B cell (primary cell): ENCODE measurements at places on chromosomes 1 and 21. TPM values are rescaled to one million over a fixed set of nuclear protein-coding genes. Genes with fewer than 3 reads are reported as not detected.

DNA sequence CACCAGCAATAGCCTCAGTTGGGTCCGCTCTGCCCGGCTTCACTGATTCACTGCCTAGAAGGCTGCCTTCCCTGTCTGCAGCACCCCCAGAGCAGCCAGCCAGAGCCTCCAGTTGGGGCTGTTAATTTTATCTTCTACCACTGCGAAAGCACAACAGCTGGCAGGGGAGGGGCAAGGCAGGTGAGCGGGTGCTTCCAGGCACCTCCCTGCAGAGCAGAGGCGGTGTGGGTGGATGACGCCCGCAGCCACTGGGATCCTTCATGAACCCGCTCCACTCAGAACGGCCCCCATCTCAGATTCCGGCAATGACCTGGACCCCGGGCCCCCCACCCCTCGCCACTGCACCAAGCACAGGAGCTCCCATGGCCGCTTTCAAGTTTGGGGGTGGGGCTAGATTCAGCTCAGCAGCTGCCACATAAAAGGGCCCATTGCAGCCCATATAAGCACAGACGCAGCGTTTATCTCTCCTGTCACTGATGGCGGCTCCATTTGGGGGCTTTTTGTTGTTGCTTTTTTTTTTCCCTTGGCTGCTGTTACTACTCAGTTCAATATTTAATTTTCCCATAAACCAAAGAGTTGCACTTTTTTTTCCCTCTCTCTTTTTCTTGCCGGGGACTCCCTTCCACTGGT is 128.0 kb upstream of the KLHDC7A start:
- no peaks in the 10 kb centered on the region for H3K36me3 ChIP-seq
- H3K27me3 ChIP-seq, result peaks cover 5% of the 10 kb centered on the region
- DNase-seq, result no peak

DNA sequence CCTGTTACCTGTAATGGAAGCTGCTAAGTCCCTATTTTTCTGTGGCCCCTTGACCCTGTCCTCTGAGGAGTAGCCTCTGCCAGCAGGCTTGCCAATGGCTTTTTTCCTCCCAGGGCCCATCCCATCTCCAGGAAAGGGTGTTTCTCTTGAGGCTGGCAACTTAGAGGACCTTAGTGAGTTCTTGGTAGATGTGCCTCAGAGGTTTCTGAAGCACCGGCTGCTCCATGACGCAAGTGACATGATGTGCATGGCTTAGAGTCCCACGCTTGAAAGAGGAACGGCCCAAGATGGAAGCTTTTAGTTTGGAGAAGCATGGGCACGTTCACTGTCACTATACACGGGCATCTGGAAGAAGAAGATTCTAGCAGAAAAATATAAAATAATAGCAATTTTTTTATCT is 63.0 kb downstream of the TGFB2 start:
- H3K27me3 ChIP-seq, result no peaks in the 10 kb centered on the region
- DNase-seq, result no peak
- H3K4me1 ChIP-seq, result no peaks in the 10 kb centered on the region
- H3K36me3 ChIP-seq, result no peaks in the 10 kb centered on the region
- H3K4me3 ChIP-seq, result no peak overlapping the region

GRCh38 chr1:247491328-247491727 is 33.4 kb upstream of the OR2B11 start:
- H3K36me3 ChIP-seq, result no peaks in the 10 kb centered on the region
- H3K27ac ChIP-seq, result no peak overlapping the region
- H3K4me1 ChIP-seq, result no peaks in the 10 kb centered on the region
- H3K27me3 ChIP-seq, result peaks cover 5% of the 10 kb centered on the region

DNA sequence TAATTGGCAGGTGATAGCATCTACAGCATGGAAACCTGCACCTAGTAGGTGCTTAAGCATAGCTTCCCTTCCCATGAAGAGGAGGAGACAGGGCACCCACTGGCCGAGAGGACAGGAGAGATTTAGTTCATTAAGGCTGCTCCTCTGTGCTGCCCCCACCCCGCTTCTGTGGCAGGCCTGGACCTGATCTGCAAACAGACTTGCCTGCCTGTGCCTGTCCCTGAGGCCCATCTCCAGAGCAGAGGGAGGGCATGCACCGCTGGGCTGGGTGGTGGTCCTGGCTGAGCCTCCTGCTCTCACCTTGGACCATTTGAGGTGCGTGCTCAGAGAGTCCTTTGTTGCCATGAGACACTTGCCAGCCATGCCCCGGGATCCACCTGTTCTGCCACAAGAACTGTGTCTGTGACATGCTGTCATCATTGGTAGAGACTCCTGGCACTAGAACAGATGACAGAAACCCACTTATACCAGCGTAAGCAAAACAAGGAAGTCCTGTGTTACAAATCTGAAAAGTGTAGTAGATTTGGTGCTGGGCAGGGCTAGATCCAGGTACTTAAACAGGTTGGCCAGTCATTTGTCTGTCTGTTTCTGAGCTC is 55.6 kb downstream of the PTPRF start:
- H3K4me3 ChIP-seq, result no peak overlapping the region
- no peaks in the 10 kb centered on the region for H3K36me3 ChIP-seq
- no peak for DNase-seq
- H3K27ac ChIP-seq, result no peak overlapping the region

- no peak overlapping the region for H3K27ac ChIP-seq
- no peak overlapping the region for H3K4me3 ChIP-seq
- H3K36me3 ChIP-seq, result no peaks in the 10 kb centered on the region
Observed at GRCh38 chr1:167489571-167490340, 28.6 kb downstream of the CD247 start.

- H3K4me3 ChIP-seq, result no peak overlapping the region
- no peaks in the 10 kb centered on the region for H3K4me1 ChIP-seq
- no peaks in the 10 kb centered on the region for H3K27me3 ChIP-seq
- H3K27ac ChIP-seq, result no peak overlapping the region
- no peaks in the 10 kb centered on the region for H3K36me3 ChIP-seq
Observed at GRCh38 chr1:214123061-214123784, 135.4 kb downstream of the PROX1 start.

DNA sequence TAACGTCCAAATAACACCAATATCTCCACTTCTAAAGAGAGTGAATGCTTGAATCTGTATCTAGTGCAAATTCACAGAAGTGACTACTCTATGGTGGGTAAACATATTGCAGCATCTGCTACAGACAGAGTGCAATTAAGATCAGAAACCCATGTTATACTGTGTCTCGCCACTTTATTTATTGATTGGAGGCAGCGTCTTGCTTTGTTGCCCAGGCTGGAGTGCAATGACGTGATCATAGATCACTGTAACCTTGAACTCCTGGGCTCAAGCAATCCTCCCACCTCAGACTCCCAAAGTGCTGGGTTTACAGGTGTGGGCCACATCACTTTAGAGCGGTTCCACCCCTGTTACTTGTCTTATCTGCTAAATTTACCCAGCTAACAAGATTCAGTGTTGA is 57.0 kb downstream of the HLCS start:
- no peaks in the 10 kb centered on the region for H3K4me1 ChIP-seq
- no peak overlapping the region for H3K27ac ChIP-seq
- no peak overlapping the region for H3K4me3 ChIP-seq
- DNase-seq, result no peak
- no peaks in the 10 kb centered on the region for H3K36me3 ChIP-seq

- no peak overlapping the region for H3K27ac ChIP-seq
- H3K27me3 ChIP-seq, result no peaks in the 10 kb centered on the region
- no peaks in the 10 kb centered on the region for H3K36me3 ChIP-seq
- peaks cover 35% of the 10 kb centered on the region for H3K4me1 ChIP-seq
Observed at GRCh38 chr1:228058949-228059633, 23.4 kb upstream of the ARF1 start.

DNA sequence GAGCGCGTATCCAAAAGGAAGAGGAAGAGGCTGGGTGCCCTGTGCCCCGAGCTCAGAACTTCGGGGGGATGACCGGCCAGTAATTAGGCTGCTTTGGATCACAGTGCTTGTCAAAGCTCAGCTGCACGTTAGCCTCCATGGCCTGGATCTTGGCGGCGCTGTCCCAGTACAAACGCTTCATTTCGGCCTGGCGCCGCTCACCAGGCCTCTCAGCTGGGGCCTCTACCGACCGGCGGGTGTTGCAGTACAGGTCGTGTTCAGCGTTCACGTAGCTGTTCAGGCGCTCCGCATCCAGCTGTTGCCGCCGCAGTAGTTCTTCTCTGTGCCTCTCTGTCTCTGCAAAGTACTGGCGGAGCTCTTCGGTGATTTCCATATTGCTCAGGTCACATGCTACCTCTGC is 1.4 kb upstream of the ZNF326 start:
- no peak overlapping the region for H3K27ac ChIP-seq
- peaks cover 8% of the 10 kb centered on the region for H3K4me1 ChIP-seq
- no peaks in the 10 kb centered on the region for H3K27me3 ChIP-seq
- DNase-seq, result peak; percentile 15
- H3K36me3 ChIP-seq, result peaks cover 2% of the 10 kb centered on the region
- H3K4me3 ChIP-seq, result no peak overlapping the region

- DNase-seq, result no peak
- H3K4me3 ChIP-seq, result no peak overlapping the region
- H3K27ac ChIP-seq, result no peak overlapping the region
- H3K4me1 ChIP-seq, result peaks cover 11% of the 10 kb centered on the region
- H3K36me3 ChIP-seq, result no peaks in the 10 kb centered on the region
- peaks cover 6% of the 10 kb centered on the region for H3K27me3 ChIP-seq
Observed at GRCh38 chr1:220784751-220785150, 2.0 kb upstream of the MTARC1 start.

GRCh38 chr1:163166886-163167555 is 35.7 kb downstream of the RGS5 start:
- no peak overlapping the region for H3K4me3 ChIP-seq
- no peaks in the 10 kb centered on the region for H3K4me1 ChIP-seq
- H3K27ac ChIP-seq, result no peak overlapping the region
- H3K36me3 ChIP-seq, result no peaks in the 10 kb centered on the region
- no peaks in the 10 kb centered on the region for H3K27me3 ChIP-seq

DNA sequence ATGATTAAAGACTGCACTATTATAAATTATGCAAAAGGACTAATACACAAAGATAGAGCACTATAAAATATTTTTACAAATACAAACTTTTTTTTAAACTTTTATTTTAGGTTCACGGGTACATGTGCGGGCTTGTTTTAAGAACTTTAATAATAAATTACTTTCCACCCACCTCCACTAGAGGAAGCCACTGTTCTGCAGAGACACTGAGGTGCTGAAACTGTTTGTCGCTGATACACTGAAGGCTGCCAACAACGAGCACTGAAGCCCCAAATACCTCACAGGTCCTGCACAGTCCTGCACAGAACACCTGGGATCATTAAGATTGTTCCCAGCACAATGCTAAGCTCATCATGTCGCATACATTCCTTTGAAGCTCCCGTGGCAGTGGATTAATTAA is 19.9 kb downstream of the COA6 start:
- H3K4me1 ChIP-seq, result no peaks in the 10 kb centered on the region
- H3K27me3 ChIP-seq, result no peaks in the 10 kb centered on the region
- no peak overlapping the region for H3K4me3 ChIP-seq
- H3K27ac ChIP-seq, result no peak overlapping the region

DNA sequence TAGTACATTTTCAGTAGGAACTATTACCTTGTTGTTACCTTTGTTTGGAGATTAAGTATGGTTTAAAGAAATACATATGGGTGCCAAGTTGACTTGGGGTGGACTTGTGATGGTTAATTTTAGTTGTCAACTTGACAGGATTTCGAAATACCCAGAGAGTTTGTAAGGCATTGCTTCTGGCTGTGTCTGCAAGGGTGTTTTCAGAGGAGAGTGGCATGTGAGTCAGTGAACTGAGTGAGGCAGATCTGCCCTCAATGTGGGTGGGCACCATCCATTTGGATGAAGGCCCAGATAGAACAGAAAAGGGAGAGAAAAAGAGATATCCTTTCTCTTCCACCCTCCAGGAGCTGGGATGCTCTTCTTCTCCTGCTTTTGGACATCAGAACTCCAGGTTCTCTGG is 315.5 kb downstream of the GPATCH2 start:
- no peak overlapping the region for H3K27ac ChIP-seq
- H3K27me3 ChIP-seq, result no peaks in the 10 kb centered on the region
- DNase-seq, result no peak
- no peak overlapping the region for H3K4me3 ChIP-seq
- H3K4me1 ChIP-seq, result no peaks in the 10 kb centered on the region
- H3K36me3 ChIP-seq, result no peaks in the 10 kb centered on the region

DNA sequence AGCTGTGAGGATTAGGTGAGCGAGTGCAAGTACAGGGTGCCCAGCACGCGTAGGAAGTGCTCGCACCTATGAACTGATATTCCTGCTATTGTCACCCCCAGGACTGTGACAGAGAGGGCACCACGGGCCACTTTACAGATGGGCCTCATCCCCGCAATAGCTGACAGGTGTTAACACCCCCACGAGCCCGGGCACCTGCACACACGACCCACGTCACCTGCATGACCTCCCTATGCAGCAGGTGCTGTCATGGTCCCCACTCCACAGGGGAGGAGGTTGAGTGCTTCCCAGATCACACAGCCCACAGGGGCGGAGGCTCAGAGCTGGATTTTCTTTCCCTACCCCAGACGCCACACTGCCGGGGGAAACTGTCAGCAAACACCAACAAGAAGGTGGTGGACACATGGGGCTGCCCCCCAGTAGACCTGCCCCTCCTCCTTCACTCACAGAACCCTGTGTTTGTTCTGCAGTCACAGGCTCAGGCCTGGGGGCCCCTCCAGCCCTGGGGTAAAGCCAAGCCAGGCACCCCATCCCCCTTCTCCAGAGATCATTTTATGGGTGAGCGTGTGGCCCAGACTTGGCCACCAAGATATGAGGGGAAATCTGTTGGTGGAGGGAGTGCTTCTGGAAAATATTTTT is 465.5 kb downstream of the MATN1 start:
- no peak for DNase-seq
- no peaks in the 10 kb centered on the region for H3K27me3 ChIP-seq
- no peaks in the 10 kb centered on the region for H3K36me3 ChIP-seq
- H3K4me1 ChIP-seq, result no peaks in the 10 kb centered on the region
- H3K27ac ChIP-seq, result no peak overlapping the region

- H3K4me1 ChIP-seq, result peaks cover 6% of the 10 kb centered on the region
- DNase-seq, result peak; percentile 33
- H3K36me3 ChIP-seq, result no peaks in the 10 kb centered on the region
- no peak overlapping the region for H3K4me3 ChIP-seq
- H3K27me3 ChIP-seq, result no peaks in the 10 kb centered on the region
Observed at GRCh38 chr1:108114033-108114599, 86.0 kb downstream of the SLC25A24 start.

GRCh38 chr1:160954158-160955104 is at the start of gene ITLN2:
Gene ITLN2 (minus strand): TSS chr1:160954809. CDS start chr1:160954741, 68 bp downstream.
- H3K27me3 ChIP-seq, result no peaks in the 10 kb centered on the region
- H3K4me1 ChIP-seq, result no peaks in the 10 kb centered on the region
- peak; percentile 67 for DNase-seq
- no peaks in the 10 kb centered on the region for H3K36me3 ChIP-seq

DNA sequence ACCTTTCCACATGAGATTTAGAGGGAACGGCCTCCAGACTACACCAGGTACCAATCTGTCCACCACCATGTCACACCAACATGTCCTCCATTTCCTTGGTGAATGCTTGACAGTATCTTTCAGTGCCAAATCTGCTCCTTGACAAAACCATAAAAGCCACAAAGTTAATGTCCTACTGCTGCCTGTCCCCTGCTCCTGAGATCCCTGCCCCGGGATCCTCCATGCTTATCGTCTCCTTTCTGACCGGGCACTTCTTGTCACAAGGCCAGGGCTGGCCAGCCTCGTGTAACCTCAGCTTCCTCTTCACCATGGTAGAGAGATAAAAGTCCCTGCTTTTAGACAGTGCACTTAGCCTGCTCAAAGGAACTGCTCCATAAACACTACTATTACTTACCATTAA is 136.2 kb downstream of the NAV1 start:
- H3K4me3 ChIP-seq, result no peak overlapping the region
- H3K27me3 ChIP-seq, result no peaks in the 10 kb centered on the region
- no peak for DNase-seq
- H3K27ac ChIP-seq, result no peak overlapping the region

The ADAMTS5 gene
- total RNA-seq, result not detected in 2 replicates

The SEC16B gene
- total RNA-seq, result 0.10 TPM in 1 of 2 replicates, not detected in the other

The CLDN17 gene
- not detected in 2 replicates for total RNA-seq

The PPIAL4G gene
- 1.2 and 1.4 TPM in 2 replicates for total RNA-seq

The MAP10 gene
- 1.9 and 2.0 TPM in 2 replicates for total RNA-seq

The NT5C1A gene
- total RNA-seq, result not detected in 2 replicates

The SPRR4 gene
- total RNA-seq, result not detected in 2 replicates

The MPL gene
- total RNA-seq, result not detected in 2 replicates
